ENCODE measurements at places on chromosomes 4 and X. TPM values are rescaled to one million over a fixed set of nuclear protein-coding genes. Genes with fewer than 3 reads are reported as not detected.

DNA sequence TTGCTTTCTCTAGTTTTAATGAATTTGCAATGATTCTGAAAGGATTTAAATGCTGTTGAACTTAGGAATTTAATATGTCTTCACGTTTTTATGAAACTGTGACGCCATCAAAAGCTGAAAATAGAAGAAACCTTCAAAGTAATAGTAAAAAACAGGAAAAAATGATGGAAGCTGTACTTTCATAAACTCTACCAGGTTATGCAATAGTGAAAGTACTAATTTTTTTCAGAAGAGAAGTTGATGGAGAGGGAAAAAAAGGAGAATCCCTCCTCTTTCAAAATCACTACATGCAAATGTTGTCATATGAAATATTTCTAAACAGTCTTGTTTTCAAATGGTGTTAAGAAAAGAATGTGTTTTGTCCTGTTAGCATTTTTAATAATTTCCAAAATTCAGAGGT is 73.6 kb downstream of the ZNF330 start:
- H3K27ac ChIP-seq = no peak overlapping the region
- H3K4me1 ChIP-seq = no peaks in the 10 kb centered on the region
- no peak overlapping the region for H3K4me3 ChIP-seq
- no peaks in the 10 kb centered on the region for H3K36me3 ChIP-seq
- H3K27me3 ChIP-seq = peaks cover 12% of the 10 kb centered on the region
- DNase-seq = no peak

DNA sequence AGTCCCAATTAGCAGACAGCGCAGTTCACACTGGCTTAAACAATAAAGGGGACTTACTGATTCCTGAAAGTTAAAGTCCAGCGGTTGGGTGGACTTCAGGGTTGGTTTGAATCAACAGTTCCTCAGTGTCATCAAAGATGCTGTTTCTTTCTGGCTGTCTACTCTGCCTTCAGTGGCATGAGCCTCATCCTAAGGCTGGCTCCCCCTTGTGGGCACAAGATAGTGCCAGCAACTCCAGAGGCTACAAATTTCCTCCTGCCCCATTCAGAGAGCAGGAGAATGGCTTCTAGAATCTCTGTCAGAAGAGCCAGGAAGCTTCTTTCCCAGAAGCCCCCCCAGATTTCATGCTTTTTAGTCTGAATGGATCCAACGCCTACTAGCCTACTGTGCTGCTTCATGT is 82.4 kb upstream of the MTM1 start:
- peaks cover 2% of the 10 kb centered on the region for H3K36me3 ChIP-seq
- DNase-seq = peak; percentile 57
- H3K4me1 ChIP-seq = peaks cover 44% of the 10 kb centered on the region
- no peak overlapping the region for H3K27ac ChIP-seq
- H3K4me3 ChIP-seq = no peak overlapping the region

DNA sequence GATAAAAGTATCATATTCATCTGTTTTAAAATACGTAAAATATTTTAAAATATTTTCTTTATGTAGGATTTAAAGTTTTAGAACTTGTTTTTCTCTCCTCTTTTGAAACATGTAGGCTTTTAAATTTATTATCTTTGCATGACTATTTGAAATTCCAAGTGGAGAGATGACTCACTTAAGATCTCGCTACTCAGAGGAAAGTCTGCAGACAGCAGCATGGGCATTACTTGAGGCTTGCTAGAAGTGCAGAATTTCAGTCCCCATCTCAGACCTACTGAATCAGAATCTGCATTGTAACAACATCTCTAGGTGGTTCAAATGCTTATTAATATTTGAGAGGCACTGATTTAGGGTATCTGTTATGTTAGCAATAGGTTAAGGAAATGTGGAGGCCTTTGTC is 225.7 kb upstream of the ARX start:
- no peaks in the 10 kb centered on the region for H3K36me3 ChIP-seq
- H3K27ac ChIP-seq = no peak overlapping the region

GRCh38 chr4:6425336-6425735 is 47.1 kb downstream of the PPP2R2C start:
- H3K36me3 ChIP-seq = no peaks in the 10 kb centered on the region
- H3K4me3 ChIP-seq = no peak overlapping the region
- no peak for DNase-seq
- H3K4me1 ChIP-seq = no peaks in the 10 kb centered on the region
- H3K27me3 ChIP-seq = peaks cover 6% of the 10 kb centered on the region

DNA sequence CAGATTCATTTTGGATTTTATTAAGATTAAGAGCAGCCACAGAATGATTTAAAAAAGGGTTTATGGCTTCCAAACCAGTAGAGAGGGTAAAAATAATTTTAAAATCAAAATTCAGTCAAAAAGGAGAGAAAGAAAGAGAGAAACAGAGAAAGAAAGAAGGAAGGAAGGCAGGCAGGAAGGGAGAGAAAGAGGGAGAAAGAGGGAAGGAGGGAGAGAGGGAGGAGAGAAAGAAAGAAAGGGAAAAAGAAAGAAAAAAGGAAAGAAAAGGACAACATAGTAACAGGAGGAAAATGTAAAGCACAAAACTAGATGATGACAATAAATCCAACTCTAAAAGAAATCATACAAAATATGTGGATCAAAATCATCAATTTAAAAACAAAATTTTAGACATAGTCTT is 79.6 kb upstream of the FRG1 start:
- H3K4me3 ChIP-seq = no peak overlapping the region
- H3K27me3 ChIP-seq = no peaks in the 10 kb centered on the region
- H3K4me1 ChIP-seq = no peaks in the 10 kb centered on the region
- no peak for DNase-seq
- H3K36me3 ChIP-seq = no peaks in the 10 kb centered on the region

- peaks cover 9% of the 10 kb centered on the region for H3K27me3 ChIP-seq
- H3K4me1 ChIP-seq = no peaks in the 10 kb centered on the region
- H3K27ac ChIP-seq = no peak overlapping the region
- no peak overlapping the region for H3K4me3 ChIP-seq
- no peak for DNase-seq
These were observed 2.4 kb downstream of the SLC49A3 start for GRCh38 chr4:686413-687040.

- DNase-seq = no peak
- H3K4me1 ChIP-seq = peaks cover 50% of the 10 kb centered on the region
- peak overlapping the region; percentile 2 for H3K27ac ChIP-seq
- no peak overlapping the region for H3K4me3 ChIP-seq
These were observed 101.7 kb downstream of the RAPGEF2 start for GRCh38 chr4:159204566-159204965.

GRCh38 chr4:40506066-40506465 is 123.6 kb downstream of the RBM47 start:
- DNase-seq = no peak
- no peak overlapping the region for H3K4me3 ChIP-seq
- peaks cover 13% of the 10 kb centered on the region for H3K4me1 ChIP-seq
- H3K36me3 ChIP-seq = no peaks in the 10 kb centered on the region
- no peaks in the 10 kb centered on the region for H3K27me3 ChIP-seq

DNA sequence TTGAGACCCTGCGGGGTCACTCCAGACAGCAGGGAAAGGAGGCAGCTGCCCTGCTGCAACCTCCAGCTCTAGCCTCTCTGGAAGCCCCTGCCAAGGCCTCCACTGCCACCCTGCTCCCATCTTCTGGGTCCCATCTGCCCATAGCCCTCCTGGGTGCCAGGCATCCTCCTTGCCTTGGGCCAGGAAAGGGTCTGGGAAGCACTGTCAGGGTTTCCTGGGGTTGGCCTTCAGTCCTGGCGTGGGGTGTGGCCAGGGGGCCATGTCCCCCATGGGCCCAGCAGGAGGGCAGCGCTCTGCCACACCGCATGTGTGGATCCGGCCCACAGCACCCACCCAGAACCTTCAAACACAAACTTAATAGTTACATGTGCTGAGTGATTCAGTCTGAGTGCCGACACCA is 3.4 kb upstream of the CPLX1 start:
- H3K27ac ChIP-seq = no peak overlapping the region
- H3K36me3 ChIP-seq = no peaks in the 10 kb centered on the region
- H3K4me1 ChIP-seq = peaks cover 9% of the 10 kb centered on the region
- no peak overlapping the region for H3K4me3 ChIP-seq
- DNase-seq = no peak

- H3K4me3 ChIP-seq = no peak overlapping the region
- H3K4me1 ChIP-seq = no peaks in the 10 kb centered on the region
- DNase-seq = no peak
- no peak overlapping the region for H3K27ac ChIP-seq
- no peaks in the 10 kb centered on the region for H3K27me3 ChIP-seq
These were observed 69.9 kb upstream of the BRS3 start for GRCh38 chrX:136417806-136418205.

GRCh38 chr4:53847965-53848364 is 216.4 kb downstream of the CHIC2 start:
- H3K36me3 ChIP-seq = no peaks in the 10 kb centered on the region
- H3K4me1 ChIP-seq = no peaks in the 10 kb centered on the region
- no peak overlapping the region for H3K4me3 ChIP-seq
- no peak overlapping the region for H3K27ac ChIP-seq
- DNase-seq = no peak
- peaks cover 3% of the 10 kb centered on the region for H3K27me3 ChIP-seq

- no peak overlapping the region for H3K27ac ChIP-seq
- no peak for DNase-seq
- no peaks in the 10 kb centered on the region for H3K36me3 ChIP-seq
- no peak overlapping the region for H3K4me3 ChIP-seq
- no peaks in the 10 kb centered on the region for H3K27me3 ChIP-seq
These were observed 70.6 kb downstream of the AR start for GRCh38 chrX:67614423-67614822.

DNA sequence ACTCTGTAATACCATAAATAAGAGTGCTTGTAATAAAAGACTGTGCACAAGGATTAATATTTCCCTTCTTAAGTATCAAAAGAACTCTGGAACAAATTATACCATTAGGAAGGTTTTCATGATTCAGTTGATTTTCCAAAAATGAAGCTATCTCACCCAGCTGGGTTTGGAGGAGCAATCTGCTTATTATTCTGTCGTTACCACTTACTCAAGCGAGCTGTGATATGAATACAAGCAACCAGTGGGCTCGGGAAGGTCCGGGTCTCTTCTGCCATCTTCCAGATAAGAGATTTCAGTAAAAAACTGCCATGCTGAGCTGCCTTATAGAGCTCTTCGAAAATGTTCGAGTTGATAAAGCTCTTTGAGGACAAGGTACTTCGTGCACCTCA is 15.3 kb downstream of the SMIM20 start:
- H3K27ac ChIP-seq = no peak overlapping the region
- H3K4me3 ChIP-seq = no peak overlapping the region
- H3K36me3 ChIP-seq = peaks cover 8% of the 10 kb centered on the region
- H3K4me1 ChIP-seq = peaks cover 5% of the 10 kb centered on the region

DNA sequence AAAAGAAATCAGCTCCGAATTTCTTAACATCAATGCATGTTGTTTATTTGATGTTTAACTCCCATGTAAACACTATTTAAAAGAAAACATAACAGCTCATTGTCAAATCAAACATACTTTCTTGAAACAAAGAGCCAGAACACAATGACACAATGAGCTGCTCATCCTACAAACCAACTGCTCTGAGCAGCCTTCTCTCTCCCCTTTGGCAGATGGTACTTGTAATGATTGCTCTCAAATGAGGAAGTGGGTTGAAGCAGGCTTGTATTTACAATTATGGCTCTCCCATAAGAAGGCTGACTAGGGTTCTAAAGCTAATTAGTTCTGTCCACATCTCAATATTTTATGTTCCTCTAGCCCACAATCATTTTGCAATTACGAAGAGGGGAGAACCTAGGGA is 637.8 kb upstream of the ADGRL3 start:
- H3K36me3 ChIP-seq = no peaks in the 10 kb centered on the region
- H3K27me3 ChIP-seq = no peaks in the 10 kb centered on the region
- no peaks in the 10 kb centered on the region for H3K4me1 ChIP-seq
- H3K4me3 ChIP-seq = no peak overlapping the region

DNA sequence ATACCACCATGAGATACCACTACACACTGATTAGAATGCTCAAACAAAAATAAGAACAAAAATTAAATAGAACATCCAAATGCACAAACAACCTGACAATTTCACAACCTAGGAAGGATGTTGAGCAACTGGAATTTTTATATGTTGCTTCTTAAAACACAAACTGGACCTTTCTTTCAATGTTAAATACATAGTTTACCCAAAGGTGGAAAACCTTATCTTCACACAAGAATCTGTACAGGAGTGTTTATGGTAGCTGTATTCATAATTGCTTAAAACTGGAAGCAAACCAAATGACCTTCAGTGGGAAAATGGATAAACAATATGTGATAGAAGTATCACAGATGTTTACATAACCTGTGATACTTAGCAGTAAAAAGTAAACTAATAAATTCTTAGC is 573.8 kb downstream of the MAGEB5 start:
- no peaks in the 10 kb centered on the region for H3K36me3 ChIP-seq
- no peaks in the 10 kb centered on the region for H3K4me1 ChIP-seq
- H3K27me3 ChIP-seq = no peaks in the 10 kb centered on the region
- no peak overlapping the region for H3K27ac ChIP-seq

DNA sequence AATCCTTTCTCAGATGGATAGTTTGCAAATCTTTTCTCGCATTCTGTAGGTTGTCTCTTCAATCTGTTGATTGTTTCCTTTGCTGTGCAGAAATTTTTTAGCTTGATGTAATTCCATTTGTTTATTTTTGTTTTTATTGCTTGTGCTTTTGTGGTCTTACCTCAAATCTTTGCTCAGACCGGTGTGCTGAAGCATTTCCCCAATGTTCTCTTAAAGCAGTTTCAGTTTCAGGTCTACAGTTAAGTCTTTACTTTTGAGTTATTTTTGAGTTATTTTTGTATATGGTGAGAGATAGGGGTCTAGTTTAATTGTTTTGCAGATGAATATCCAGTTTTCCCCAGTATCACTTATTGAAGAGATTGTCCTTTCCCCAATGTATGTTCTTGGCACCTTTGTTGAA is 18.2 kb upstream of the SLC25A14 start:
- H3K4me3 ChIP-seq = no peak overlapping the region
- no peak overlapping the region for H3K27ac ChIP-seq
- DNase-seq = no peak
- H3K27me3 ChIP-seq = peaks cover 13% of the 10 kb centered on the region
- H3K36me3 ChIP-seq = no peaks in the 10 kb centered on the region

- no peak for DNase-seq
- H3K27me3 ChIP-seq = no peaks in the 10 kb centered on the region
- no peaks in the 10 kb centered on the region for H3K4me1 ChIP-seq
- no peak overlapping the region for H3K4me3 ChIP-seq
- no peaks in the 10 kb centered on the region for H3K36me3 ChIP-seq
These were observed 174.3 kb downstream of the ADGRL3 start for GRCh38 chr4:61374447-61374891.

Gene ADAMTS3
- total RNA-seq = not detected

Gene PPP1R2C
- not detected for total RNA-seq

Gene TCEAL2
- not detected for total RNA-seq

Gene G3BP2
- 185 TPM for total RNA-seq

Gene MEPE
- total RNA-seq = not detected

Measured in activated CD4-positive, alpha-beta memory T cell treated with anti-CD3 and anti-CD28 coated beads, Interleukin-2, amount 10 ng/mL, durations not matched to agents 7 days and 5 days (primary cell).